RKO (cell line): ENCODE measurements at places on chromosomes 1 and 21.

DNA sequence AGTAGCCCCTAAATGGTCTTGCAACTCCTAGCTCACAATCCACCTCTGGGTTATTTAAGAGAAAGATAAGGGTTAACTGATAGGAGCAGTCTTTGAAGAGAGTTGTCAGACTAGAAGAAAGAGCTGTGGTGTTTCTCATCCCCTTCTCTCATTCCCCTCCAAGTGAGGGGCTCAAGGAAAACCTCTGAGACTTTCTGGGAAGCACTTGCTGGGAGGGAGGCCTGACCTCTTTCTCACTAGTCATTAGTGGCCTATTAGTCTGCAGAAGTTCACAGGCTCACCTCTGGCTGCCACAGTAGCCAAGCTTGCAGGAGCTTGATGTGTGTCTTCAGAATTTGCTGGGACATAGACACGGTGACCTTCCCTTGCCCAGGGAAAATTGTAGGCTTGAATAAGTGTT lies 6.2 kb upstream of the GPR89A start:
- no peak for DNase-seq

GRCh38 chr1:63668298-63668697 lies 75.1 kb downstream of the PGM1 start:
- DNase-seq, result no peak

DNA sequence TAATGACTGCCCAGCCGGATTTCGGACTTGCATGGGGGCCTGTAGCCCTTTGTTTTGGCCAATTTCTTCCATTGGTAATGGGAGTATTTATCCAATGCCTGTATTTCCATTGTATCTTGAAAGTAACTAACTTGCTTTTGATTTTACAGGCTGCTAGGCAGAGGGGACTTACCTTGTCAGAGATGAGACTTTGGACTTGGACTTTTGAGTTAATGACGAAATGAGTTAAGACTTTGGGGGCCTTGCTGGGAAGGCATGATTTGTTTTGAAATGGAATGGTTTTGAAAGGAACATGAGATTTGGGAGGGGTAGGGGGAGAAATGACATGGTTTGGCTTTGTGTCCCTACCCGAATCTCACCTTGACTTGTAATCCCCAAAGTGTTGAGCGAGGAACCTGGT lies 9.6 kb downstream of the UBE2G2 start:
- no peak for DNase-seq

GRCh38 chr1:226779561-226779960 lies 40.5 kb upstream of the ITPKB start:
- DNase-seq, result no peak

DNA sequence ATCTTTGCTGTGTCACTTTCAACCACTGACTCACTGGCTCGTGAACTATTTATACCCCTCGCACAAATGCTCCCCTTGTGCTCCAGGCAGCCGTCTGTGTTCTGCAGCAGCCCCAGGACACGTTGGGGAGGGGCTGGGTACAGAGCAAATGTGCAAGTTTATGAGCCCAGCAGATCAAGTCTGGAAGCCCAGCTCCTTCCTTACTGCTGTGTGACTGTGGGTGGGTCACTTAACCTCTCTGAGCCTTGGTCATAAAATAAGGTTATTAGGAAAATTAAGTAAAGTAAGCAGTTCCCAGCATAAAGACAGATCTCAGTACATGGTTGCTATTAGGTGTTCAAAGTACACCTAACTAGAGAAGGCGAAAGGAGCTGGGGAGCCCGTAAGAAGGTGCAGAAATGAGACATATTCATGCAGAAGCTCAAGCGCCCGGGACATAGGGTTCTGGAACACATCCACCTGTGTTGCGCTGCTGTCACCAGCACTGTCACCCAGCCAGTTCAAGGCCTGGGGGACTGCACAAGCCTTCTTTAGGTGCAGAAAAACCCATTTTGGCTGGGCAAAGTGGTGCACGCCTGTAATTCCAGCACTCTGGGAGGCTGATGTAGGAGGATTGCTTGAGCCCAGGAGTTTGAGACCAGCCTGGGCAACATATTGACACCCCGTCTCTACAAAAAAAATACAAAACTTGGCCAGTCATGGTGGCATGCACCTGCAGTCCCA lies 13.8 kb downstream of the EFHD2 start:
- DNase-seq, result no peak

GRCh38 chr1:80988926-80989325 lies 811.8 kb upstream of the ADGRL2 start:
- no peak for DNase-seq

DNA sequence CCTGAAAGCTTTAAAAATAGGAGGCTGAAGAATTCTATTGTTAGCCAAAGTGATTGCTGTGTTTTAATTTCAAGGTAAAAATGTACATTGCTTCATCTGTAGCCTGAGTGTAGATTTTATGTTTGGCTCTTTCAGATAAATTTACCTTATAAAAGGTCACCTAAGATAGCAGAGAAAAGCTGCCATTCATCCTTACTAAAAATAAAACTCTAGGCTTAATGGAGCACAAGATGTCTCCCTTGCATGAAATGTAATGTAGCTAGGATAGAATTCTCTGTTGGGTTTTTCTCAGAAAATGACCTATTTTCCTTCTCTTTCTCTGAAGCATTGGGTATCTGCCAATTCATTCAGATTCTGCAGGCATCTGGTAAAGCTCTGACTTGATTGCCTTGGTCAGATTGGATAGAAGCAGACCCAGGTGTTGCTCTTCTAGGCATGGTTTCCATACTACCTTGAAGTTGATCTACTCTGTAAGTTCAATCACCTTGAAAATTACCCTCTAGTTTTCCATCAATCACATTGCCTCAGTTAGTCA lies 176.6 kb upstream of the GORAB start:
- no peak for DNase-seq

GRCh38 chr1:206460836-206461426 lies 9.3 kb upstream of the IKBKE start:
- DNase-seq, result no peak

GRCh38 chr1:12400027-12400693 lies 170.3 kb downstream of the VPS13D start:
- no peak for DNase-seq

GRCh38 chr1:33319949-33320618 lies 814 bp downstream of the A3GALT2 start:
- DNase-seq, result no peak

DNA sequence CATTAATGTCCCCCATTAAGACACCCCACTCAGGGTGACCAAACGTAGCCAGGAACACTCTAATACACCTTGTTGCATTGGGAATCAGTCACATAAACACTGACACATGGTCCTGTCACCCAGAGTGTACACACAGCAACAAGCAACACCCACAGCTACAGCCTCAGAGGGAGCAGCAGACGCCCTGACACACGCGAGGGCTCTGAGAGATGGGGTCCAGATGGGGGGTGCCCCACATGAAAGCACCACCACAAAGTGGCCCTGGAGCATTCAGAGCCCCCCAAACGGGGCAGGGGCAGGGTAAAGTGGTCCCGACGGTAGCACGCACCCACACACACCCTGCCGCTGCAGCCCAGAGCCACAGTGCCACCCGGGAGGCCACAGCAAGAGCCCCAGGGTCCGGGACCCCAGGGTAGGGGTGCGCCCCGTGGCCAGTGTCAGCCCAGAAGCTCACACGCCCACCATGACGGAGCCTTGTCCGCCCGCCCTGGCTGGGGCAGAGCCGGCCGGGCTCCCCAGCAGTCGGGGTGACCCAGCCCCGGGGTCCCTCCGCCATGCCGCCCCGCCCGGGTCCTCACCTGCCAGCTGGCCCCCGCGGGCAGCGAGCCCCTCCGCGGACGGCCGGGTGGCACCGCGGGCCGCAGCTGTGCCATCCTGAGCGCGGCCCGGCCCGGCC lies 47.3 kb downstream of the RAP1GAP start:
- peak; percentile 56 for DNase-seq

- peak; percentile 14 for DNase-seq
Observed at GRCh38 chr1:81254560-81254959, 546.2 kb upstream of the ADGRL2 start.
